ENCODE measurements at places on chromosomes 12 and 14.

GRCh38 chr14:32588448-32589320, 259.6 kb downstream of the AKAP6 start:
- no peak for DNase-seq

DNA sequence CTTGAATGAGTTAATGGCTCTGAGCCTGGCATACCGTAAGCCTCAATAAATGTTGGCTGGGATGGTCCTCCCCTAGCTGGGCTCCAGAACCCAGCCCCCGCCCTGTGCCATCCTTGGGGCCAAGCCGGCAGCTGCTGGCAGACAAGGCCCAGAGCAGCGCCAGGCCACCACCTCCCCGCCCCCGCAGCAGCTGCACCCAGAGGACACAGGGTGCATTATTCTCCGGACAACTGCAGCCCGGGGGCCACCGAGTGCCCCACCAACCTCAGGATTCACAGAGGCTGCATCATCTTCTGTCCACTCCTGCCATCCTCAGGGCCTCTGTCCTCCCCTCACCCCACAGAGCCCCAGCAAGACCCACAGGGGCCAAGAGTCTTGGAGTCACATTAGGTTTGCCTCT, 92.7 kb downstream of the NCOR2 start:
- no peak for DNase-seq

DNA sequence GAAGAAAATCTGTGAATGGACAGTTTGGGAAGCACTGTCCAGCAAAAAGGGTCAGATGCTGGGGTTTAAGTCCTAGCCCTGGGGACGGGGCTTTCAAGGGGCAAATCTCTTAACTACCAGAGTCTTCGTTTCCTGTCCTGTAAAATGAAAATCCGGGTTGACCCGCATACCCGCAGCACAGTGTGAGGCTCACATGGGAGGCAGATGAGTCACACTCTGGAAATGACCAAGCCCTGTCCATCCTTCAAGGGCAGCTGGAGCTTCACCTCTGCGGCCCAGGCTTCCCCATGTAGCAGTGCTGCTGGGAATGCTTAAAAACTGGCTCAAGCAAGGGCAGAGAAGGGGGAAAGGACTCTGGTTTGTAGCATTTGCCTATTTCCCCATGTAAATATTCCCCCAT, 19.0 kb downstream of the FAM181A start:
- DNase-seq = no peak

GRCh38 chr14:69673578-69674305, 62.3 kb downstream of the SUSD6 start:
- no peak for DNase-seq

DNA sequence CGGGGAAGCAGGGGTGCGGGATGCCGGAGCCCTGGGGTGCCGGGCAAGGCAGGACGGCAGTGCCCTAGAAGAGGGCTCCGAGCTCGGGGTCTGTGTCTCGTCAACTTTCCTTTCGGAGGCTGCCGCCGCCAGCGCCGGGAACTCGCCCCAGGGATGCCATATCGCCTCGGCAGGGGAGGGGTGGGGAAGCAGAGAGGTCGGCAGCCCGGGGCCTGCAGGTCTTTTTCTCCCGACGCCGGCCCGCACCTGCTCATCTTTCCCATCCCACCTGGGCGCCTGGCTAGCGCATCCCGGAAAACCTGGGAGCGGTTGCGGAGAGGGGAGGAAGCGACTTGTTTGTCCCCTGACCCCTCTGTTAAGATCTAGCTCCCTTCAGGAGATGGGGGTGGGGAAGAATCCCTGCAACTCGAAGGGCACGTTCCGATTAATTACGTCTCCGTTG, 547 bp downstream of the CNTN1 start:
- DNase-seq = peak; percentile 58

GRCh38 chr14:37830271-37830670, 234.8 kb downstream of the TTC6 start:
- no peak for DNase-seq

- no peak for DNase-seq
These were observed 19.1 kb upstream of the LDHB start for GRCh38 chr12:21676776-21677175.

- DNase-seq = no peak
These were observed 1.3 kb upstream of the GNPTAB start for GRCh38 chr12:101832030-101832429.

- DNase-seq = no peak
These were observed 49.4 kb downstream of the DPF3 start for GRCh38 chr14:72844524-72844923.

DNA sequence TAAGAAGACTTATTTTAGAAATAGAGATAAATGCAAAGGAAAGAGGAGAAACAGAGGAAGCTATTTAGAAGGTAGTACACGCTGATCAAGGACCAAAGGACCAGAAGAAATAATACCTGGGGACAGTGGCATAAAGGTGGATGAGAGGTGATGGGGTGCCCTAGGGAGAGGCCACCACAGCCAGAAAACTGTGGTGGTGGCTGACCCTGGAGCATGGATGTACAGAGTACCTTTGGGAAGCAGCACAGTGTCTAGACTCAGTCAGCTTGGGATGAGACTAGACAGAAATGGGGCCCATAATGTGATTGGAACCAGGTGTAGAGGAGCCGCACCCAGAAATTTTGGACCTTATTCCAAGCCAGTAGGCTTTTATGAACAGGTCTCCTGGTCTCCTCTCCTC, 17.2 kb downstream of the RASSF8 start:
- no peak for DNase-seq

DNA sequence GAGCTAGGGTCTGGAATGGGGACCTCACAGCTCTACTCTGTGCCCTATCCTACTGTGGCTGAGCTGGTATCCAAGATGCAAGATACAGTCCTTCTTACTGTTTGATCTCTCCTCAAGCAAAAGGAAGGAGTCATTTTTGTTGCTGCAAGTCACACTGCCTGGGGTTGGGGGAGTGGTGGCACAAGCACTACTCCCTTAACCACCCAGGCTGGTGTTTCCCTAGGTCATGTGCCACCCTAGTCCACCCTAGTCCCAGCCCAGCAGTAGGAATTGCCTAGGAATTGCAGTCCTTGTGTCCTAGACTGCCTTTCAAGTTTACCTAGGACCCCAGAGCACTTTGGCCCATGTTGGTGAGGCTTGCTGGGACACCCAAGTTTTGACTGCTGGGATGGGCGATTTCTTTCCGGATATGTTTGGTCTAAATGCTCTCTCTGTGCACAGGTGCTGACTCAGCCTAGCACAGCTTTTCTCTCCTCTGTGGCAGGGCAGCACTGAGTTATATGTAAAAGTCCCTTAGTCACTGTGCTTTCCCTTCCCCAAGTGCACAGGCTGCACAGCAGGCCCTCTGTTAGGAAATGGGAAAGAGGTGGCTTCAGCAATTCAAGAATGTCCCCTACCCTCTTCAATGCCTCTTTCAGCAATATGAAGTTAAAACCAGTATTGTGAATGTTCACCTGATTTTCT, 54.9 kb downstream of the SLC6A15 start:
- DNase-seq = no peak

- peak; percentile 96 for DNase-seq
These were observed 82.2 kb downstream of the ADCK1 start for GRCh38 chr14:77882098-77882497.

- DNase-seq = no peak
These were observed 92.0 kb downstream of the PLEKHG7 start for GRCh38 chr12:92794814-92795213.

GRCh38 chr12:80707830-80708258, 410 bp downstream of the MYF6 start:
- DNase-seq = no peak

DNA sequence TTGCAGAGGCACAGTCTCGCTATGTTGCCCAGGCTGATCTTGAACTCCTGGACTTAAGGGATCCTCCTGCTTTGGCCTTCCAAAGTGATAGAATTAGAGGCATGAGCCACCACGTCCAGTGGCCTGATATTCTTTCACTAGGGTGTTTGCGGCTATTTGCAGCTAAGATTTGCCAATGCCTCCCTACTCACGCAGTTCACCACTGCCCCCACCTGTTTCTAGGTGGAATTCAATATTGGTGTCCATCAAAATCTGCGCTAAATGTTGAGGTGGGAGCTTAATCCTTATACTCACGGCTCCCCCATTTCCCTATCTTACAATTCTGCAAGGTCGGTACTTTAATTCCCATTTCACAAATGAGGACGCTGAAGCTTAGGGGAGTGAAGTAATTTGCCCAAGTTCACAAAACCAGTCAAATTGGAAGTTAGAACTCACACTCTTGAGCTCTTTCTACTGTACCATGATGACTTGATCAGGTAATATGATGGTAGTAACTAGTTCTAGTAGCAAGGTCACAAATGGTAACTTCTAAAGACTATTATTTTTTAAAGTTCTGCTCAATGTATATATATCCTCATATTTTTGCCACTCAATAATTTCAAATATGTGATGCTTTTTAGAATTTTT, 22.1 kb upstream of the LRRC9 start:
- peak; percentile 22 for DNase-seq

- no peak for DNase-seq
These were observed 41.3 kb upstream of the HIF1A start for GRCh38 chr14:61654026-61654425.

DNA sequence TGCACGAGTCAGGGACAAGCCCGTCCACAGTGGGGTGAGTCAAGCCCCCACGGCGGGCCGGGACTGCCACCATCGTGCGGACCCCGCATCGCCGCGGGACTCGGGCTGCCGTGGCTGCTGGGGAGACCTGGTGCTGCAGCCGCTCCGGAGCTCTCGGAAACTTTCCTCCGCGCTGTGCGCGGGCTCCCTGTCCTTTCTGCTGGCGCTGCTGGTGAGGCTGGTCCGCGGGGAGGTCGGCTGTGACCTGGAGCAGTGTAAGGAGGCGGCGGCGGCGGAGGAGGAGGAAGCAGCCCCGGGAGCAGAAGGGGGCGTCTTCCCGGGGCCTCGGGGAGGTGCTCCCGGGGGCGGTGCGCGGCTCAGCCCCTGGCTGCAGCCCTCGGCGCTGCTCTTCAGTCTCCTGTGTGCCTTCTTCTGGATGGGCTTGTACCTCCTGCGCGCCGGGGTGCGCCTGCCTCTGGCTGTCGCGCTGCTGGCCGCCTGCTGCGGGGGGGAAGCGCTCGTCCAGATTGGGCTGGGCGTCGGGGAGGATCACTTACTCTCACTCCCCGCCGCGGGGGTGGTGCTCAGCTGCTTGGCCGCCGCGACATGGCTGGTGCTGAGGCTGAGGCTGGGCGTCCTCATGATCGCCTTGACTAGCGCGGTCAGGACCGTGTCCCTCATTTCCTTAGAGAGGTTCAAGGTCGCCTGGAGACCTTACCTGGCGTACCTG, 1.1 kb downstream of the PDE3A start:
- no peak for DNase-seq

DNA sequence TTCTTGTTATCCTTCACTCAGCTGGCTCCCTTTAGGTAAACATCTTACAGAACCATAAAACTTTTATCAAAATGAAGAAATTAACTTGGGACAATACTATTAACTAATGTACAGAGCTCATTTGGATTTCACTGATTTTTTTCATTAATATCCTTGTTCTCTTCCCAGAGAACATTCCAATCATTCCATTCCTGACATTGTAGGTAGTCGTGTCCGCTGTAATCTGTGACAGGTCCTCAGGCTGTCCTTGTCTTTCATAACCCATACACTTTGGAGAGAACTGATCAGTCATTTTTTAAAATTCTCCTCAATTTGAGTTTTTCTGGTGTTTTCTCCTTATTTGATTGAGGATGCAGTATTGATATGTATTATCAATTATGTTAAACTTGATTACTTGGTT, 916.8 kb downstream of the GALC start:
- no peak for DNase-seq

GRCh38 chr14:65915125-65915524, 502.6 kb downstream of the FUT8 start:
- no peak for DNase-seq

DNA sequence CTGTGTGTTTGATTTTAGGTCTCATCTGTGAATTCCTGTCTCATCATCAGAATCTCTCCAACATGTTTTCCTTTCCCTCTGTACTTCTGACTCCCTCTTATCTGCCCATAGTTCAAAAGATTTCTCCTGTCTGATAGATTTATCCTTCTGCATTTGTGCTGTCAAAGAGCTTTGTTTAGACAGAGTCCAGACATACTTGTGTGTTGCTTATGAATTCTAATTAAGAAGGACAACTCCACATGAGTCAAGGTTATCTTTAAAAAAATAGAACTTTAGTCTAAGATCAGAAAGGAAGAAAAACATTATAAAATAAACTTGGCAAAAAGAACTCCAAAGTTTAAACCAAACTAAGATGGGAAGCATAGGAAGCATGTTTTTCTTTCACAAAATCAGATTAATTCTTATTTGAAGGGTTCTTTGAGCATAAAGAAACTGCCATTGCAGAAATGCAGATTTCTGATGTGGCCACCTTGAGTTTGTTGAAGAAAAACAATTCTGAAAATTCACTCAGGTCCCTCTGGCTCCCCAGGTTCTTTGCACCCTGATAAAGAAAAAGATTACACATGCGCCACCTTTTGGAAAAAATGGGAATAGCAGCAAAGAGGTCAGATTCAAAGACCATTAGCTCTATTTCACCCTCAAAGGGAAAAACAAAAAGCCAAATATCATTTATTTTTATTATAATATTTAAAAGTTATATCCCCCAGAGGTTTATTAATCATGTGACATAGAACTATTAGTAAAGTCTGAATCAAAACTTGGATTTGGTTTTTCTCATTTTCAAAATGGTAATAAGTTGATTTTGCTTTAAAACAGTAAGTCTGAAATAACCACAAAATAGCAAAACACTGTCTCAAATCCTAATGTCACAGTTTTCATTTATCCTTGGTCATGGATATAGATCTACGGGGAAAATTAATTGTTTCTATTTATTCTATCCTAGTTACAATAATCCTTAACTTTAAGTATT, 143.7 kb upstream of the DCN start:
- no peak for DNase-seq

GRCh38 chr14:56324856-56325699, 206.9 kb downstream of the PELI2 start:
- no peak for DNase-seq

GRCh38 chr14:98906123-98906995, 365.6 kb downstream of the BCL11B start:
- DNase-seq = no peak

- DNase-seq = no peak
These were observed 5.0 kb upstream of the SLC38A4 start for GRCh38 chr12:46830731-46831334.

DNA sequence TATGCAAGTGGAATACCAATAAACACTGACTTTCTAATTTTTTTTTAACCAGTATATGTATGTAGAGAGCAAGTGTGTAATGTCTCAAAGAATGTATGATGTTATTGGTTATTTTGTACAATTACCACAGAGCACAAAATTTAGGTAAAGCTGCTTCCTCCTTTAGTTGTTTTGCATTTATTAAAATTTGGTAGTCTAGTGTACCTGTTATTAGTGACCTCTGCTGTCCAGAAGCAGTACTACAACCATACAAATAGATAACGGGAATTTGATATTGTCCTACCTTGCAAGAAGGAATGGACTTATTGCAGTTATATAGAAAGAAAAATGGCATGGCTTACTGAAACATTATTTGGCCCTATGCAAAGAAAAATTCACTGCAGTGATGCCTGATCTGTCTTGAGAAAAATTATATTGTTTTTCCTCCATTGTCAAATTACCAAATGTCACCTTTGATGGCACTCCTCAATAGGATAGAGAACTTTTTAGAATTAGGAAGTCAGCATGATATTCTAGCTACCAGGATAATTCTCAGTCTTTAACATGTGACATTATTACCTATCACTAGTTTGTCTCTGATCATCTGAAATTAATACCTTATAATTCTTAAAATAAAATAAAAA, 153.9 kb upstream of the RMST start:
- DNase-seq = peak; percentile 24
